ENCODE measurements at places on chromosomes 7 and 10. TPM values are rescaled to one million over a fixed set of nuclear protein-coding genes. Genes with fewer than 3 reads are reported as not detected.

Gene HOXA6
- 15.3 TPM for total RNA-seq

Gene FKBP6
- total RNA-seq = not detected

Gene TRIM24
- total RNA-seq = 2.3 TPM

Gene SDK1
- 13.3 TPM for total RNA-seq

Gene AGMO
- total RNA-seq = not detected

Gene TSPAN13
- 4.4 TPM for total RNA-seq

Gene CYP2E1
- 11.9 TPM for total RNA-seq

Gene TBXAS1
- 3.8 TPM for total RNA-seq

Gene BMS1
- total RNA-seq = 6.2 TPM

Gene MYPN
- not detected for total RNA-seq

Gene CDHR3
- 5.7 TPM for total RNA-seq

Gene CUL2
- total RNA-seq = 9.7 TPM

Gene SCRN1
- 31.0 TPM for total RNA-seq

Gene ACSM6
- total RNA-seq = not detected

DNA sequence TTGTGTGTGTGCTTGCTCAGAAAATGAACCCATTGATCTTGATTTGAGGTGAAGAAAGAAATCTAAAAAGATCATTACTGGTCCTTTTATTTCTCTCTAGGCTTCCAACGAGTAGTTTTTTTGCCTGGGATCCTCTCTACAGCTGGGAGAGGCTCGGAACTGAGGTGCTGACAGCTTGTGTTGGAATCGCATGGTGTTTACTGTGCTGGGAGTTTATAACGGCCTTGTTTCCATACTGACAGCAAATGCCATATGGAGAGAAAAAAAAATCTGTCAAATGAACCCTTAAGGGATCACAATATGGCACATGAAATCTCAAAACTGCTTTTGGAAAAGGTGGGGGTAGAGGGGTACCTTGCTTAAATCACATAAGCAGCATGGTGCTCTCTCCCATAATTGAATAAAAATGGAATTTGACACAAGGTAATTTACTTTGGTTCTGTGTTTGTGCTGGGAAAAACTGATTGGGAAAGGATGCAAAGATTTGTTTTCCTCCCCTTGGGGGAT is 165.0 kb downstream of the RGS10 start:
- DNase-seq = no peak

- DNase-seq = no peak
Observed at GRCh38 chr7:98779800-98780587, 89.8 kb downstream of the TMEM130 start.

DNA sequence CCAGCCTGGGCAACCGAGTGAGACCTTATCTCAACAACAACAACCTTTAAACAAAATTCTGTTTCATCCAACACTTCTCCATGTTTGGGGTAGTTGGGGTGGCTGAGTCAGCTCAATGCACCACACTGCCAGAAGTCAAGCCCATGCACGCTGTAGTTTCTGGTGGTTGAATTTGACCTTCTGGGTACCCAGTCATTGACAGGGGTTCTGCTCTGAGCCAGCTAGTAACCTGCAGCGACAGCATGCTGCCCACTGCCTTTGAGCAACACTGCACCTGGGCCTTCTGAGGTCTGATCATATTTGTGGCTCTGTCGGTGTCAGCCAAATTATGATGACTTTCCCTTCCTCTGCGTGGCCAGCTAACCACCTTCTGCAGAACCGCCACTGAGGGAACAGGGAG is 84.6 kb upstream of the ZNF438 start:
- DNase-seq = no peak

DNA sequence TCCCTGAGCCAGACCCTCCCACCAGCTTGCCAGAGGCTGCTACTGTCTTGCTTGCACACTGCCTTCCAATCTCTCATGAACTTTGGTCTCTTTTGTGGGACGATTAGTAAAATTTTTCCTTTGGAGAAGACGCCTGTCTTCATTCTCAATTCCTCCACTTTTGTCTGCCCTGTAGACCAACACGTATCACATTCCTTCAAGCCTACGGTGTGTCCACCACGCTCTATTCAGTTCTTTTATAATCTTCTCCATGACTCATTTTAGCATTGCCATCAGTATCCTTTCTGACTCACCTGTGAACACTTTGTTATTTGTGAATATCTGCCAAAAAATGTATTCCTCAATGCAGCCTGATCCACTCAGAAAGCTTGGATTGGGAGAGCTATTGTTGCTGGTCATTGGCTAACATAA is 1.4 kb downstream of the GIMAP5 start:
- DNase-seq = no peak

- no peak for DNase-seq
Observed at GRCh38 chr7:18700147-18700546, 204.6 kb downstream of the HDAC9 start.

DNA sequence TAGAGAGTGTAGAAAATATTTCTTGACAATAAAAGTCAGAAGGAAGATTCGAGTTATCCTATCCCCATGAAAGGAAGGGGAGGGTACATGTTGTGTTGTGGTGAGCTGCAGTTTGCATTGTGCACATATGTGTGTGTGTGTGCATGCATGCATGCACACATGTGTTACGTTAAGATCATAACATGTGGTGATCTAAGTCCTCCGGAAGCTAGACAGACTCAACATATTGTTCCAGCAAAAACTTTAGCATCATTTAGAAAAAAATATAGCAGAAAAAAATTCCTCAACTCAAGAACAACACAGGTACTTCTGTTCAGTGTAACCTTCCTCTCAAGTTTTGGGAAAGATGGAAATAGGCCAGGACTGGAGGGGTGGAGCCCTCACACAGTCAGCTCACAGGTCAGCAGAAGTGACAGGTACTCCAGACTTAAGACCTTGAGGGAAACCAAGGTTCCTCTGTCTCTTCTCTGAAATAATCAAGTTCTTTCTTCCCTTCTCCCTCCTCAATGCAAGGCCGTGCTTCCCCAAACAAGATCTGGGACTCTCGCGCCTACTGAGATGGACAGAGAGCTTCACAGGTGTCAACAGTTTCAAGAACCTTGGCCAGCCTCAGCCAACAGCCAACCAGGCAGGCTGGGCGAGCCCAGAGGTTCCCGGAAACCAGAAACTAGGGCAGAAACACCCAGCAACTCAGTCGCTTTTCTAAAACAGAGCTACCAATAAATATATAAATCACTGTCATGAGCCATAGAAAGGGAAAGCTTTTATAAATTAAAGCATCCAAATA is 205.2 kb downstream of the FAM107B start:
- no peak for DNase-seq

GRCh38 chr7:91710881-91711280 is 169.6 kb downstream of the MTERF1 start:
- no peak for DNase-seq

GRCh38 chr7:103810112-103810744 is 179.2 kb downstream of the RELN start:
- no peak for DNase-seq

DNA sequence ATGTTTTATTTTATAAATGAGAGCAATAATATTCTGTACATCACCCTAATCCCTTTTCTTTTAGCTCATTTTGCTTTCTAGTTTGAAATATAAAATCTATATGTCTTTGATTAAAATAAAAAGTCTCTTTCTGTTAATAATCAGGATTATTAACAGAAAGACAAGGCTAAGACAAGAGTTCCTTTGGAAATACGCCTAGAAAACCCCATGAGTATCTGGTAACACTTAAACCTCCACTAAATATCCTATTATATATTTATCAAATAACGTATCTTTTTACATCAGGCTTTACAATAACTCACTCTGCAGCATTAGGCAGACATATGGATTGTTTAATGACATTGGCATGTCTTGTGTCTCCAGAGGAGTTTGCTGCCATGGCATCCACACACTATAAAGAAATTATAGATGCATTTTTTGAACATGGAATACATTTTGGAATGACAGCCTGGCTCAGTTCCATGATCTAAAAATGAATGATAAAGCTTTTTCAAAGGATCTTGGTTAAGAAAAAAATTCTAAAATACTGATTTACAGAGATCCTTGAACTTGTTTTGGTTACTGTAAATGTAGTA is 98.7 kb downstream of the TMEM26 start:
- no peak for DNase-seq

DNA sequence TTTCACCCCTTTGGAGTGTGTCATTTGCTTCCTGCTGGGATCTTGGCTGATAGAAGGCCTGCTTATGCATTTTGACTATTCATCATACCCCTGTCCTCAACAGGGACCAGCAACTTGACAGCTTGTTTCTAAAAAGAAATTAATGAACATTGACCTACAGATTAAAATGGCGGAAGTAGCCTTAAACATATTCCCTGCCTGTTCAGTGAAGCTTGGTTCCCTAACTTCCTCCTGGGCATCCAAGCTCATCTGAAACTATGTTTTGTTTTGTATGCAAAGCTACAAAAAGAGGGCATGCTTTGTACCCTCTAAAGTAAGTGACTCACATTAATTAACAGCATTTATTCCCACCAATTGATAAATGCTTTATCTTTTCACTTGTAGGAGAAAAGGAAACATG is 26.8 kb upstream of the CDK14 start:
- no peak for DNase-seq

DNA sequence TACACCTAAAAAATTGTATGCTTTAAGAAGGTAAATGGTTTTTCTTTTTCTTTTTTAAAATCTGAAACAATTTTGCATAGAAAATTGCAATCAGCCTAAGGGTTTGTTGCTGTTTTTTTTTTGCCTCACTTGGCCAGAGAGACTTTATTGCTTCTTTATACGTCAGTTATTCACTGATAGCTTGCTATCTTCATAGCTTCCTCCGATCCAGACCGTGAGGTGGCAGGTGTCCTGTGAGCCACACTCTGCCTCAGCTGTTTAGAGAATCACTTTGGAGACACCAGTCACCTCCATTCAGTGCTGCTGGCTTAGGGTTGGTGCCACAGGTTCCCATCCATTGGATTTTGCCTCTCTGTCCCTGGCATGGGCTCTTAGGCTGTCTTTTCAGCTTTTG is 68.0 kb downstream of the HHEX start:
- DNase-seq = no peak

GRCh38 chr7:23462846-23463245 is 7.4 kb downstream of the IGF2BP3 start:
- no peak for DNase-seq

DNA sequence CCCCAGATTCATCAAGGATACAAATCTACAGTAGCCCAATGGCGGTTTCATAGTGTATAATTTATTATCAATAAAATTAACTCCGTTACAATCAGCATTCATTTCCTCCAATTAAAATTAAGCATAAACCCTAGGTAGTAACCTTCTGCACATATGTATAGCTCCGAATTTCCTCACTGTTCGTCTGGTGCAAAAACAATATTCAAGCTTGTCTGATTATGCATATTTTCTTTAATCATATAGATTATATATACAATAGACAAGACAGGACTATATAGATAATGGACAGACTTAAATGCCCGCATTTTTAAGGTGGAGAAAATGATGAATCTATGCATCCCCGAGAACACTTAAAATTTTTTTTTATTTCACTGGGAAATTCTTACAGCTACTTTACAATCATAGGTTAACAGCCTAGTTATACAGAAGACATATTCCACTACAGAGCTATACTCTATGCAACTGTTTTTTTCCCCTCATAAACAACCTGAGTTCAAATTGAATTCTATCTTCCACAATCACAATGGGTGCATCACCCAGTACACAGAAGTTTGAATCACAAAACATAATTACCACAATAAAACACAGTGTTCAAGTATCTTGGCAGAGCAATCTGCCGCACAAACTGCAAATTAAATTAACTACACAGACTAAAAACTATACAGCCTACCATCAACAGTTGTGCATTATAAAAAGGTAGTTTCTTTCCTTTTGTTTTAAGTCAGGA is 2.6 kb downstream of the HOXA9 start:
- DNase-seq = no peak

DNA sequence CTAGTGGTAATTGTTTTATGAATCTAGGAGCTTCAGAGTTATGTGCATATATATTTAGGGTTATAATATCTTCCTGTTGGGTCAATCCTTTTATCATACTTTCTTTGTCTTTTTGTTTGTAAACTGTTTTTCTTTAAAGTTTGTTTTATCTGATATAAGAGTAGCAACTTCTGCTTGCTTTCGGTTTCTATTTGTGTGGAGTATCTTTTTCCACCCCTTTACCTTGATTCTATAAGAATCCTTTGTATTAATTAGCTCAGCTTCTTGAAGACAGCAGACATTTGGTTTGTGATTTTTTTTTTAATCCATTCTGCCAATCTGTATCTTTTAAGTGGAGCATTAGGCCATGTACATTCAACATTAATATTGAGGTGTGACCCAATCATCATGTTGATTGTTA is 9.3 kb downstream of the CASP7 start:
- DNase-seq = no peak

DNA sequence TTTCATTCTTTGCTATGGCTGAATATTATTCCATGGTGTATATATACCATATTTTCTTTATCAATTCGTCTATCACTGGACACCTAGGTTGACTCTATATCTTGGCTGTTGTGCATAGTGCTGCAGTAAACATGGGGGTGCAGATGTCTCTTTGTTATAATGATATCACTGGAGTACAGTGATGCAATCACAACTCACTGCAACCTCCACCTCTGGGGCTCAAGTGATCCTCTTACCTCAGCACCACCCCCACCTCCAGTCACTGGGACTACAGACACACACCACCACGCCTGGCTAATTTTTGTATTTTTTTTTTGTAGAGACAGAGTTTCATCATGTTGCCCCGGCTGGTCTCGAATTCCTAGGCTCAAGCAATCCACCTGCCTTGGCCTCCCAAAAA is 15.6 kb downstream of the KLHL7 start:
- no peak for DNase-seq

DNA sequence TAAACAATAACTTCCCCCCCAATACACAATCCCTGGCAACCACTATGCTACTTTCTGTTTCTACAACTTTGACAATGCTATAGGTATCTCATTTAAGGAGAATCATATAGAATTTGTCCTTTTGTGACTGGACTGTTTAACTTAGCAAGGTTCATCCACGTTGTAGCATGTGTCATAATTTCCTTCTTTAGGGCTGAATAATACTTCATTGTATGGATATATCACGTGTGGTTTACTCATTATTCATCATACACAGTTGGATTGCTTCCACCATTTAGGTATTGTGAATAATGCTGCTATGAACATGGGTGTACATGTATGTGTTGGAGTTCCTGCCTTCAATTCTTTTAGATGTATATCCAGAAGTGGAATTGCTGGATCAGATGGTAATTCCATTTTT is 111.0 kb downstream of the LMBR1 start:
- no peak for DNase-seq

- DNase-seq = no peak
Observed at GRCh38 chr7:1484569-1484968, 19.6 kb downstream of the INTS1 start.

DNA sequence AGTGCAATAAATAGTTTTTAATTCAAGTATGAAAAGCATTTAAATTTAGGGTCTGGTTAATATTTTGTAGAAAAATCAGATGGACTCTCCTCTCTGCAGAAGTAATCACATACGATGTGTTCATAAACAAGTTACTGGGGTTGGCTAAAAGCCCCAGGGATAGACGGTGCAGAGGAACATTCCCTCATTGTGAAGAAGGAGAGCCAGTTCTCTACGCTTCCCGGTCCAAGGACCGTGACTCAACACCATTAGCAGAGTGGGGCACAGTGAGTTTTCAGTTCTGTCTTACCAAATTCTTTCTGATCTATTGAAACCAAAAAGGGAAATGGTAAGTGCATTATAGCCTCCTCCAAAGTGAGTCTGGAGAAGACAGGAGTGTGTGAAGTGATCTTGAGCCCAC is 327.8 kb downstream of the WDR37 start:
- no peak for DNase-seq

- no peak for DNase-seq
Observed at GRCh38 chr10:44386546-44387052, 1.7 kb upstream of the CXCL12 start.

GRCh38 chr7:50210706-50211115 is 93.8 kb upstream of the IKZF1 start:
- no peak for DNase-seq

GRCh38 chr10:32332299-32332750 is 14.6 kb downstream of the EPC1 start:
- DNase-seq = no peak
